ENCODE measurements at places on chromosomes 6 and 20.

DNA sequence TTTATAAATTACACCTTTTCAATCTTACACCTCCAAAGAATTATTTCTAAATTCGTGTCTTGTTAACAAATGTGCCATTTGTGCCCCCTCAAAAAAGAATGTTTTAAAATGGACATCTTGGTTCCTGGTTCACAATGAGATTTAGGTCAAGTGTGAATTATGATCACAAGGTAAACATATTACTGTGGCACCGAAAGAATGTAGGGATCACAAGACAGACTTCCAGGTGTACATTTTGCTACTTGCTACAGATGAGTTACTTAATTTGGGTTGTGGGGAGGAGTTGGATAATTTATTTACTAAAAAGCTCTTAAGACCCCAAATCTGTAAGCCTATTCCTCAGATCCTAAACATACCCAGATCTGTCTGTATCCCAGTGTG lies 25.0 kb upstream of the ADTRP start:
- DNase-seq: no peak

DNA sequence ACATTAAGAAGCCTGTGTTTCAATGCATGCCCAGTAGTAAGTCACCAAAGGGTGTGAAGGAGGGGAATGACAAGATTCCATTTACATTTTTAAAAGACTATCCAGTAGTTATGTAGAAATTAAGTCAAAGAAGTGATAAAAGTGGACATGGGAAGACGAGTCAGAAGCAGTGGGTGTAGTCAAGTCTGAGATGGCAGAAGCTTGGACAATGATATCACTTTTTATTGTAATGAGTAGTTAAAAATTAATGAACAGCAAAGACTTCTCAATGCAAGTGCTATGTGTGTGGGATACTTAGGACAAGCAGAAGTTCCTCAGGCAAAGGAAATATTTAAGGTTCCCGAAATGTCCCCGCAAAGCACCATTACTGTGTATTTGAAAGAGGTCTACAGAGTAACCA lies 156.0 kb downstream of the DST start:
- DNase-seq: no peak

DNA sequence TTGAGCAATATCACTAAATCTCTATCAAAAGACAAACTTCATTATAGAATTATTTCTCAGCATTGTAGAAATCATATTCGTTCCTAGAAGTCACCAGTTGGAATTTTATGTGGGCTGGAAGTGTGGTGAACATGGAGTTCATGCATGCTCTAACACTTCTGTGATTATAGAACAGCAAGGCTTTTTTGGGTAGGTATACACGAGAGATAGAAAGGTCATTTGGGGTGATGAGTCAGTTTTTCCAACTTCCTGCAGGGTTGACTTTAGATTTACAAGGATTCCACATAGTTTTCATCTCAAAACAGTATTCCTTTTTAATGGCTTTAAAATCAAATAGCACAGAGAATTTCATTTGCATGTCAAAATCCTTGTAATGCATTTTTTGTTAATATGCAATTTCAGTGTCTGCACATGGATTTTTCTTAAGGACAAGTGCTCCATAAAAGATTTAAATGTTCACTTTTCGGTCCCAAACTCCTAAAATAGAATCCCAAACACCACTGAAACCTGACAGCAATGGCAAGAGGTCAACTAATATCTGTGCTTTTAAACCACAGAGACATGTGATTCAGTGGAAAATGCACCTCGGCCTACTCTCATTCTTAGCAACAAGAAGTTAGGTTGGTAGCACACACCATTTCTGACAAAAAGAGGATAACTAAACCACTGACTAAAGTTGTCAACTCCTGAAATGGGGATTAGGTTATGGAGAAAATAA lies 211.0 kb downstream of the MOXD1 start:
- DNase-seq: no peak

DNA sequence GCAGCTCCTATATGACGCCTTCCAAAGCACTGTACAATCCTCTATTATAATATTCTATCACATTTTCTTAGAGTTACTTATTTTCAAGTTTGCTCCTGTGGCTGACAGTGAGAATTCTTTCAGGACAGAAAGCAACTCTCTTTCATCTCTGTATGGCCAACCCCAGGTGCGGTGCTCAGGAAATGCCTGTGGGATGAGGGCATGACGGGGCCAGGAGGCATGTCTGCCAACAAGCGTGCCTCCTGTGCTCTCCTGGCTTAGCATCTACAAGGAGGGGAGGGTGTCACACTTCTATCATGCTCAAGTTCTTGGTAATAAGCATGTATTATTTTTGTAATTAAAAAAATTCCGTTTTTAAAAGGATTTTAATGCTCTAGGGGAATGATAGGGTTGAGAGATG lies 11.4 kb downstream of the MRPL14 start:
- no peak for DNase-seq

GRCh38 chr20:42604998-42605956 lies 584.4 kb downstream of the PTPRT start:
- DNase-seq: no peak

DNA sequence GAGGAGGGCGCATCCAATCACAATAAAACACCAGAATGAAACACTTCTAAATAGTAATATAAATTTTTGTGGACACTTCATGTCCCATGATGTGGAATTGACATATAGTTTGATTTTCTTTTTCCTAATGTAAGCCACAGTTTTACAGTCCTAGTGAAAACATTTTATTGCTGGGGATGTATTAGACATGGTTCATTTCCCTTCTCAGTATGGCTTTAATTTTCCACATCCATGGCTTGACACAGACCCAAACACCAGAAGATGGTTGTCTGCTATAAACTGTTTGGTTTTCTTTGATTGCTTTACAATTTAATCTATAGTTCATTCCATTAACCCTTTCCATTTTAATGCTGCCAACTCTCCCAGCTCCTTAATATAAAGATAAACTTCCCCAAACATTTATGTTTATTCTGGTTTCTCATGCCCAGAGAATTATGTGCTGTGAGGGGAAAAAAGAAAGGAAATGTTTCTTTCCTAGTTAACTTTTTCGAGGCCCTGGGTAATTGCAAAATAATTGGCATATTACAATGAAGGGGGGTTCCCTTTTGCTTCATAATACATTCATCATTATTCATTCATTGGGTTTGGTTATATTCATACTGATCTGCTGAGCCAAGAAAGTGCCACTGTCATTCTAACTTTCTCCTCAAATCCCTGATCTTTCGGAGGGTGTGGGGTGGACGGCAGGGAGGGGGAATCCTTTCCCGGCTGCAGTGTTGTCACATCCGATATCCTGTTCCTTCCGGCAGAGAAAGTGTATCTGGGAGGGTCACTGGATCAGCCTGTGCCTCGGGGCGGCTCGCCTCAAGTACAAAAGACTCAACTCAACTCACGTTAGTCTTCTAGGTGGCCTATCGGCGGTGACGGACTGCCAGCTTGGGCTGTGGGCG lies 127.6 kb upstream of the TFAP2D start:
- DNase-seq: no peak

DNA sequence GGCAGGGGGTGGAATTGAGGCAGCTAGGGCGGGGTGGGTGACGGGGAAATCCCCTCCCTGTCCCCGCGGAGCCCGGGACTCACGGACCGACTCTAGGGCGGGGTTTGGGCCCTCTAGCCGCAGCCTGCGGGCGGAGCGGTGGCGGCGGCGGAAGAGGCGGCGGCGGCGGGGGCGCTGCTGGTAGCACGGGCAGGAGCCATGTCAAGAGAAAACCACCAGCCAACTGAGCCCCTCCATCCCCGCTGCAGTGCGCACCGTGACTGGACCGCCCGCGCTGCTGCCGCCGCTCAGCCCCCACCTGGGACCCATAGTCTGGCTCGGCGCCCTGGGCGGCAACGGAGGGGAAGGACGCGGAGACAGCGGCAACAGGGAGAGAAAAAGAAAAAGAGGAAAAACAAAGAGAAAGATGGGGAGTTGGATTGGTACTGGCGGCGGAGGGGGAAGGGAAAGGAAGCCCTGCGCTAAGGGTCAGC lies 1.2 kb upstream of the C6orf62 start:
- DNase-seq: no peak

DNA sequence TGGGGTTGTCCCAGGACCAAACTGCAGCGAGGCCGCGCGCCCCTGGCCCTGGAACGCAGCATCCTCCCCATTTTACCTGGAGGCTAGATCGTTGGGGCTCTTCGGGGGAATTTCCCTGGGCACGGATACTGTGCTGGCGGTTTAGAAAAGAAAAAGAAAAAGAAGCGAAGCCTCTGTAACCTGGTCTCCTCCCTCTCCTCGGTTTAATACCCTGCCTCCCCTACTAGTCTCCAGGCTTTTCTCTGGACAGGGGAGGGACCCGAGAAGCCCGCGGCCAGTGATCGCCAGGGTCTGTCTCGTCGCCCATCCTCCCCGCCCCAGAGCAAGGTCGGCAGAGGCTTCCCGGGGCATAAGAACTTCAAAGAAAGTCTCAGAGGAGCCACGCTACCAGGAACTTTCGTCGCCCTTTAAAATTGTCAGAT lies 6.1 kb upstream of the LAMP5 start:
- DNase-seq: no peak

- no peak for DNase-seq
These were observed 631.2 kb upstream of the SYNCRIP start for GRCh38 chr6:86273936-86274335.

GRCh38 chr6:5325173-5325572 lies 63.9 kb downstream of the FARS2 start:
- DNase-seq: no peak

- no peak for DNase-seq
These were observed 4.3 kb downstream of the SLC26A8 start for GRCh38 chr6:36020154-36020553.

DNA sequence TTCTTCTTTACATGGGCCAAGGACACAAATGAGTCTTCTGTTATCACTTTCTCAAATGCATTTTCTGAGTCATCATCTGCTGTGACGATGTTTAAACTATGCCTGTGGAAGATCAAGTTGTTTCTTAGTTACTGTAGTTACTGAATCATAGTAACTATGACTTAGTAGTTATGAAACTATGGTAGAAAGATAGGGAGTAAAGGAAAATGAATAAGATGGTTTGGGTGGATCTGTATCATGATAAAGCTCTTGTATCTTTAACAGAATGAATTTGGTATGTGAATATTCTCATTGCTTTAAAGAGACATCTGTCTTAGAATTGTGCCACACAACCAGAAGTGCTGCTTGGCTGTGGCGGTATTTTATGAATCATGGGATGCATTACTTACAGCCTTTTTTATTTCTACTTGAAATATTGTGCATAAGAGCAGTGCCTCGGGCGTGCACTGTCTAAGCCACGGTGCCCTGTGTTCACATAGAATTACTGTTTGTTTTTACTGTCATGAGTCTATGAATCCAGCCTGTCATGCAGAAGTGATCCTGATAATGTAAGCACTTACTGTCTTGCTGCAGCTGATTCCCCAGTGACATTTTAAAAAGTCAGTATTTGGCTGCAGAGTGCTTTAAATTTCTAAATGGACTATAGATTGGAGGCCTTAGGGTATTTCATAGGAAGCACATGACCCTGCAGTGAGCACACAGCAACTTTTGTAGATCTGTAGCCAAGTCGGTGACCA lies 215.2 kb downstream of the TMEM242 start:
- DNase-seq: no peak

GRCh38 chr6:129317931-129318820 lies 391.8 kb downstream of the ARHGAP18 start:
- DNase-seq: no peak

DNA sequence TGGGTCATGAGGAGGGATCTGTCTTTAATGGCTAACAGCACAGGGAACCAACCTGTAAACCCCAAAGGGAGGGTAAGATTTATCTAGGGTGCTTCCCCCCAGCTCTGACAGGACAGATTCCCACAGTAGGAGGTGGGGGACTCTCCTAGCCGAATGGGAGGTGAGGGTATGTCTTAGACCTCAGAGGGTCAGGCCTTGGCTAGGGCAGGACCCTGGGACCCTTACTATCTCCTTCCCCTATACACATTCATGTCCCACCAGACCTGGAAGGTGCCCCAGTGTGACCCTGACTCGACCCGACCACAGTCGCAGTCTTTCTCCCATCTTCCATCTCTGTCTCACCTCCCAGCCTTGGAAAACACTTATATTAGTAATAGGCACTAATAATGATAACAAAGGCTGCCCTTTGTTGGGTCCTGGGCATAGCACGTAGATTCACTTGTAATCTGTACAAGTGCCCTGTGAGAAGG lies 36.8 kb downstream of the VEGFA start:
- no peak for DNase-seq
